ENCODE measurements at places on chromosomes 13 and 19.

DNA sequence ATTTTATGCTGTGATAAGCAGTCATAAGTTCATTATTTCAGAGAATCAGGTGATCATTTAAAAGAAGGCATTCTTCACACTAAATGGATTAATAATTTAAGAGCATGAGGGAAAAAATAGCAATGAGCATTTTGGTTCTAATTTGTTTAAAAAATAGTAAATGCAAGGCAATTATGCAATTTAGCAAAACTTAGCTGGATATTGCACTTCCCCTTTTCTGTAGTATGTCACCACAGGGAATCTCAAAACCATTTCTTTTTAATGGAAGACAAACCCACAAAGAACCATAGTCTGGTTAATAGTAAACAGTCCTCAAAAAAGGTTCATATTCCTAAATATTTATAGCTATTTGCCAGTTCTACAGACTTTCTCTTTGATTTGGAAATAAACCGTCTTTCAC, 30.2 kb downstream of the COG6 start:
- H3K27ac ChIP-seq: no peak overlapping the region
- DNase-seq: no peak
- H3K27me3 ChIP-seq: no peaks in the 10 kb centered on the region
- H3K36me3 ChIP-seq: peaks cover 22% of the 10 kb centered on the region
- H3K4me3 ChIP-seq: no peak overlapping the region

DNA sequence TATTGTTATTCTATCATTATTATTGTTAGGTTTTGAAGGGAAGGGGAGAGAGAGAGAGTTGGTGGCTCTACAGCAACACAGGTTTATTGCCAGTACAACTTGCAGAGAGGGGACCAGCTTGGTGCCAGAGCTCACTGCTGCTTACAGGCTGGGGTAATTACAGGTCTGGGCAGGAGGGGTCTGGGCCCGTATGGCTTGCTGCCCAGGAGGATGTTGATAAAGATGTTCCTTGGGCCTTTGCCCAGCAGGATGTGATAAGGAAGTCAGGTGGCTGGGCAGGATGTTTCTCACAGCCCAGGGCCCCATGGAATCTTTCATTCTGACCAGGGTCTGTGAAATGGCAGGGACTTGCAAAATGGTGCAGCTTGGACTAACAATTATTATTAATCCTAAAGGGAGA, 64.2 kb upstream of the ZNF599 start:
- H3K4me1 ChIP-seq: no peaks in the 10 kb centered on the region
- DNase-seq: no peak
- H3K27me3 ChIP-seq: peaks cover 8% of the 10 kb centered on the region
- no peaks in the 10 kb centered on the region for H3K36me3 ChIP-seq
- no peak overlapping the region for H3K27ac ChIP-seq
- H3K4me3 ChIP-seq: no peak overlapping the region

- H3K27me3 ChIP-seq: peaks cover 5% of the 10 kb centered on the region
- DNase-seq: no peak
- peaks cover 8% of the 10 kb centered on the region for H3K36me3 ChIP-seq
- no peak overlapping the region for H3K27ac ChIP-seq
- H3K4me1 ChIP-seq: peaks cover 22% of the 10 kb centered on the region
Observed at GRCh38 chr13:30720172-30720869, 15.0 kb upstream of the ALOX5AP start.

- no peaks in the 10 kb centered on the region for H3K4me1 ChIP-seq
- H3K27ac ChIP-seq: no peak overlapping the region
- no peak overlapping the region for H3K4me3 ChIP-seq
Observed at GRCh38 chr13:112453207-112453829, 77.2 kb downstream of the SPACA7 start.

DNA sequence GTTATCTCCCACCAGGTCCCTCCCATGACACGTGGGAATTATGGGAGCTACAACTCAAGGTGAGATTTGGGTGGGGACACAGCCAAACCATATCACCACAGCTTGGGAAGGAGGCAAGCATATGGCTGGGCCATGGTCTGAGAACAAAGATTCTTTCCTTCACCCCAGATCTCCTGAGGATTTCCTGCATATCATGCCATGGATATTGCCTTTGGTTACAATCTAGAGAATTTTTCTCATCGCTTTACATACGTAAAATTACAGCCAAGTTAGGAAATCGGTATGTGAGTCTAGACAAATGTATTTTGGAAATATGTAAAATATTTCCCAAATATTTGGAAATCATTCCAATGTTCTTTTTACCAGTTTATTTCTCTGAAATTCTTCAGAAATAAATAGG, 398.3 kb downstream of the RFC3 start:
- H3K27me3 ChIP-seq: no peaks in the 10 kb centered on the region
- no peak overlapping the region for H3K4me3 ChIP-seq
- no peak overlapping the region for H3K27ac ChIP-seq
- H3K36me3 ChIP-seq: no peaks in the 10 kb centered on the region

- H3K36me3 ChIP-seq: peaks cover 8% of the 10 kb centered on the region
- no peak overlapping the region for H3K27ac ChIP-seq
- H3K4me1 ChIP-seq: peaks cover 13% of the 10 kb centered on the region
- DNase-seq: no peak
Observed at GRCh38 chr13:74009100-74009668, 125.0 kb downstream of the KLF12 start.

- H3K36me3 ChIP-seq: no peaks in the 10 kb centered on the region
- no peak overlapping the region for H3K27ac ChIP-seq
- H3K4me1 ChIP-seq: peaks cover 34% of the 10 kb centered on the region
- no peak overlapping the region for H3K4me3 ChIP-seq
- H3K27me3 ChIP-seq: no peaks in the 10 kb centered on the region
- no peak for DNase-seq
Observed at GRCh38 chr19:40411125-40411842, 1.9 kb downstream of the PRX start.

GRCh38 chr19:28208745-28209144, 1004.2 kb downstream of the UQCRFS1 start:
- no peak overlapping the region for H3K4me3 ChIP-seq
- H3K27ac ChIP-seq: no peak overlapping the region
- H3K36me3 ChIP-seq: no peaks in the 10 kb centered on the region
- no peaks in the 10 kb centered on the region for H3K4me1 ChIP-seq
- no peak for DNase-seq

GRCh38 chr13:60047918-60048317, 115.8 kb downstream of the DIAPH3 start:
- no peak for DNase-seq
- H3K27ac ChIP-seq: no peak overlapping the region
- H3K4me3 ChIP-seq: no peak overlapping the region
- H3K36me3 ChIP-seq: peaks cover 6% of the 10 kb centered on the region
- no peaks in the 10 kb centered on the region for H3K4me1 ChIP-seq
- H3K27me3 ChIP-seq: no peaks in the 10 kb centered on the region

GRCh38 chr13:110444226-110444653, 117.3 kb downstream of the RAB20 start:
- no peak overlapping the region for H3K4me3 ChIP-seq
- DNase-seq: no peak
- H3K36me3 ChIP-seq: no peaks in the 10 kb centered on the region
- H3K4me1 ChIP-seq: no peaks in the 10 kb centered on the region

DNA sequence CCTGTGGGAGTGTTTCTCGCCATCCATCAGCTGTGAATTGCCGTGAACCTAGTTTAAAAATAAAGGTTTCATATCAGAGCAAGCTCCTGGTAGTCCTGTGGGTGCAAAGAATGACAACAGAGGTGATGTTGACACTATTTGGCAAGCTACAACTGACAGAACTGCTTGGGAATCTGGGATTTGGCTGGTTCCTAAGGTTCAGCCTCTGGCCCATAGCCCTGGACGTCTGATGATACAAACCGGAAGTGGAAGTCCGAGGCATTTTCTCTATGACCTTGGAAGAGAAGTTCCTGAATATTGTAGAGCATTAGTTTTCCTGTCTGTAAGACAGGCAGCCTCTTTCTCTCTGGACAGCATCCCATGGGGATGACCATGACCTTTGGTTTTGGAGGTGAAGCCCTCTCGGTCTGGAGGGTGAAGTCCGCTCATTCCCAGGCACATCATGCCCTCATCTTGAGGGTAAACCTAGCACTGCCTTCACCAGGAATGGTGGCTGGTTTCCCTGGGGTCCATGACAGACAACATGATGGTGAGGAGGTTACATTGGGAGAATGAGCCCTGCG, 29.1 kb downstream of the GATAD2A start:
- peaks cover 46% of the 10 kb centered on the region for H3K4me1 ChIP-seq
- H3K4me3 ChIP-seq: no peak overlapping the region
- H3K36me3 ChIP-seq: peaks cover 27% of the 10 kb centered on the region
- no peak overlapping the region for H3K27ac ChIP-seq
- DNase-seq: no peak

DNA sequence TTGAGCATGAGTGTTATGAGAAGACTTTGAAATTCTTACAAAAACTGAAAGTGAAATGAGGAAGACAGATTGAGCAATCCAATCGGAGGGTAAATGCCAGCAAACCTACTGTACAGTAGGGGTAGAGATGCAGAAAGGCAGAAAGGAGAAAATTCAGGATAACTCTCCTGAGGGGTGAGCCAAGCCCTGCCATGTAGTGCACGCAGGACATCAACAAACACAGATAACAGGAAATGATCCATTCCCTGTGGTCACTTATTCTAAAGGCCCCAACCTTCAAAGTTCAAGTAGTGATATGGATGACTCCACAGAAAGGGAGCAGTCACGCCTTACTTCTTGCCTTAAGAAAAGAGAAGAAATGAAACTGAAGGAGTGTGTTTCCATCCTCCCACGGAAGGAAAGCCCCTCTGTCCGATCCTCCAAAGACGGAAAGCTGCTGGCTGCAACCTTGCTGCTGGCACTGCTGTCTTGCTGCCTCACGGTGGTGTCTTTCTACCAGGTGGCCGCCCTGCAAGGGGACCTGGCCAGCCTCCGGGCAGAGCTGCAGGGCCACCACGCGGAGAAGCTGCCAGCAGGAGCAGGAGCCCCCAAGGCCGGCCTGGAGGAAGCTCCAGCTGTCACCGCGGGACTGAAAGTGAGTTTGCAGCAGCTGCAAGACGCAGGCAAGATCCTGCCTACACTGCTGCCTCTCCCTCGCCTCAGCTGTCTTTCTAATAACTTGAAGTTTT, at the start of gene TNFSF13B:
TSS of gene TNFSF13B (plus strand) at position 118 of the 728 bp plus-strand sequence. CDS start at position 296, 178 bp downstream.
- peak within 1 kb of the TSS; percentile 86 for H3K27ac ChIP-seq
- peaks cover 41% of the 10 kb centered on the region for H3K4me1 ChIP-seq
- DNase-seq: peak; percentile 57
- H3K27me3 ChIP-seq: no peaks in the 10 kb centered on the region
- peaks cover 13% of the 10 kb centered on the region for H3K36me3 ChIP-seq

GRCh38 chr19:56681702-56682101, 10.1 kb upstream of the ZNF835 start:
- H3K4me1 ChIP-seq: no peaks in the 10 kb centered on the region
- H3K36me3 ChIP-seq: no peaks in the 10 kb centered on the region
- no peak overlapping the region for H3K27ac ChIP-seq

DNA sequence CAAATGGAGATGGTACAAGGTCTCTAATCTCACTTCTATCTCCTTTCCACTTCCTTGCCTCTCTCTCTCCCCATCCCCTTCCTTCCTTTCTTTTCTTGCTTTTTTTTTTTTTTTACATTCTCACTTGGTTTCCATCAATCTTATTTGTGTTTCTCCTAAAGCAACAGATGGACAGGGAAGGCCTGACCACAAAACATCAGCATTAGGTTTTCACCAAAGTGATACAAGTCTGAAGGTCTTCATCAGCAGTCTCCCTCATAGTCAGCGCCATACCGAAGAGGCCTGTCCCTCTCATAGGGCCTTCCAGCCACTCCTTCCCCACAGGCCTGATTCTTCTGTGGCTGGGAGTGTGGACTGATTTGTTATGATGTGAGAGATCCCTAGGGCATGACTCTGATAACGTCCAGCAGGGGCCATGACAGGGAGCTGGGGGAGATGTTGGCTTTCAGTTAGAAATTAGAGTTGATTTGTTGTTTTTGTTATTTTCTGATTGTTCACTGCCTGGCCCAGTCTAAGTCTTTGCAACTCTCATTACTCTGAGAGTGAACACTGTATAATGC, 158.7 kb downstream of the SLC7A1 start:
- DNase-seq: no peak
- H3K4me1 ChIP-seq: no peaks in the 10 kb centered on the region
- no peaks in the 10 kb centered on the region for H3K36me3 ChIP-seq
- H3K27me3 ChIP-seq: peaks cover 3% of the 10 kb centered on the region
- no peak overlapping the region for H3K4me3 ChIP-seq

GRCh38 chr19:5719274-5719960, 529 bp downstream of the LONP1 start:
- peaks cover 29% of the 10 kb centered on the region for H3K36me3 ChIP-seq
- H3K4me3 ChIP-seq: peak overlapping the region; percentile 95
- H3K4me1 ChIP-seq: peaks cover 29% of the 10 kb centered on the region
- no peaks in the 10 kb centered on the region for H3K27me3 ChIP-seq
- peak; percentile 54 for DNase-seq

DNA sequence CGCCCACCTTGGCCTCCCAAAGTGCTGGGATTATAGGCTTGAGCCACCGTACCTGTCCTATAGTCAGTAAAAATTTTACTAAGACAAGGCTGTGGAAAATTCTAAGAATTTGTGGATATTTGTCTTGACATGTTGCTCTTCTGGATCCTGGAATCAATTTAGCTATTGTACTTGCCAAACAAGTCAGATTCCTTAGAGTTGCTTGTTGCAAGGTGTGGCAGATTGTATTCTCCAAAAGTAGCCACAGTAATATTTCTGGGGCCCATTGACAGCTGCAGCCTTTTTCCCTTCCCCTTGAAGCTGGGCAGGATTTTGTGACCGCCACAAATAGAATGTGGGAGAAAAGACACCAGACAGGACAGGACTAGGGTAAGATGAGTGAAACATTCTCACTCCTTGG, 98.8 kb upstream of the TMTC4 start:
- H3K27me3 ChIP-seq: no peaks in the 10 kb centered on the region
- H3K36me3 ChIP-seq: no peaks in the 10 kb centered on the region
- peaks cover 13% of the 10 kb centered on the region for H3K4me1 ChIP-seq
- no peak overlapping the region for H3K4me3 ChIP-seq
- DNase-seq: no peak

DNA sequence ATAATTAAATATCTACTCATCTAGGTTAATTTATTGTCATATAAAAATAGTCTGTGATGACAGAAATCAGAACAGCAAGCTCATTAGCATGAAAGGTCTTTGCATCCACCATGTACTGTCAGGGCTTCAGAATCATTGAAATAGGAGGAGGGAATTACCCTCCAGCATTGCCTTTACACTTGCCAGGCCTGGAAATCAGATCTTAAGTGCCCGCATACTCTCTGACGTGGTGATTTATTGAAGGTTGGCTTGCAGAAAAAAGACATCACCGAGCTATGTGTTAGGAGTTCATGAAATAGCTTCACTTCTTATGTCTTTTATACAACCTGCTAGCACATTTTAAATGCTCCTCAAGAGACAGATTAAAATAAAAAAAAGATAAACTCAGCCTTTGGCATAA, 661.7 kb upstream of the SLITRK1 start:
- H3K36me3 ChIP-seq: no peaks in the 10 kb centered on the region
- H3K4me3 ChIP-seq: no peak overlapping the region
- H3K27ac ChIP-seq: no peak overlapping the region
- no peaks in the 10 kb centered on the region for H3K27me3 ChIP-seq
- H3K4me1 ChIP-seq: no peaks in the 10 kb centered on the region

Measured in activated CD8-positive, alpha-beta T cell treated with anti-CD3 and anti-CD28 coated beads, Interleukin-2, amount 10 ng/mL, durations not matched to agents 7 days and 5 days (primary cell).